ENCODE measurements at places on chromosomes 16 and 17.

GRCh38 chr17:50044483-50044882 is 11.4 kb upstream of the ITGA3 start:
- no peak for DNase-seq

DNA sequence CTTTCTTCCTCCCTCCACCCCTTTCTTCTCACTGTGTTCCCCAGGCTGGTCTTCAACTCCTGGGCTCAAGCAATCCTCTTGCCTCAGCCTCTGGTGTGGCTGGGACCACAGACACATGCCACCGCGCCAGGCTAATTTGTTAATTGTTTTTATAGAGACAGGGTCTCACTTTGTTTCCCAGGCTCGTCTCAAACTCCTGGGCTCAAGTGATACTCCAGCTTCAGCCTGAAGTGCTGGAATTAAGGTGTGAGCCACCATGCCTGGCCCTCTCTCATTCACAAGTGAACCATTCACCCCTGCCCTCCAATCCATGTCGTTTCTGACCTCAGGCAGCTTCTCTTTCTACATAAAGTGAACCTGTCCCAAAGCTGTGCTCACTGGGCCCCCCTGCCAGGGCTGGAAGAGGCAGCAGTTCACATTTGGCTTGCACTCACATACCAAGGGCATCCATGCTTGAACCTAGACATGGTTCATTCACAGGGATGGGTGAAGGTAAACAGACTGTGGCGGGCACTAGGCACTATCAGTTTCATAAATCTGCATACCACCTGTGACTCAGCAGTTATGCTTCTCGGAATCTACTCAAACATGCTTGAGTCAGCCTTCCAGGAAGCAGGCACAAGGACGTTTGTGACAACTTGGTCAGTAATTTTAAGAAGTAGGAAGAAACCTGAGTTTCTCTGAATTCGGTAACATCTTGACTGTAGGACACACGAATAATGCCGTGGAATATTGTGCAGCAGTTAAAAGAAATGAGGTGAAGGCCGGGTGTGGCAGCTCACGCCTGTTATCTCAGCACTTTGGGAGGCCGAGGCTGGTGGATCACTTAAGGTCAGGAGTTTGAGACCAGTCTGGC is 6.0 kb upstream of the RNF213 start:
- DNase-seq = no peak

DNA sequence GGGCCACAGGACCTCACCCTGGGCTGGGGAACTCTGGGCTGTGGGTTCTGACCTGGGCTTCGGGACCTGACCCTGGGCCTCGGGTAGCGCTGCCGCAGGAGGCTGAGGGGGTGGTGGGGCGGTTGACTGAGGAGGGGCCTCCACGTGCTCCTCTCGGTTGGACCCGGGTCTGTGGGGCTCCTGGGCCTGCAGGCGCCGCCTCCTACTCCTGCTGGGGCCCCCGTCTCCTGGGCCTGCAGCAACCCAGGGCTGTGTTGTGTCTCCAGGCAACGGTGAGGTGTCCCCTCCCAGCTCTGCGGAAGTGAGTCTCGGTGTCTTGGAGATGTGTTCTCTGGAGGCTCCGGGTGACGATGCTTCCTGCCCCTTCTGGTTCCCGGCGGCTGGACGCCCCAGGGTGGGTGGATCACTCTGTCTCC is 41.5 kb upstream of the GNG13 start:
- no peak for DNase-seq

DNA sequence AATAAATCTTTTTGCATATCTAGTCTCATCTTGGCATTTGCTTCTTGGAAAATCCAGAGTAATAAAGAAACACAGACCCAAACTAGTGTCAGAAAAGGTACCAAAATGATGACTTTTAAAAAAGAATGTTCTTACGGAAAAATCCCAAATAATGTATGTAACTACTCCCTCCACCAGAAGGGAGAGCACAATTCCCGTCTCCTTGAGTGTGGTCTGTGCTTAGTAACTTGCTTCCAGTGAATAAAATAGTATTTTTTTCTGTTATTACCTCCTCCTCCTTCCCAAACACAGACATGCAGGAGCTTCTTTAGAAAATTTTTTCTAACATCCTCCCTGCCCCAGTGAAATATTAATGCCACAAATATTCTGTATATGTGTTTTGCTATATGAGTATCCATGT is 358.1 kb downstream of the ZFHX3 start:
- DNase-seq = no peak

DNA sequence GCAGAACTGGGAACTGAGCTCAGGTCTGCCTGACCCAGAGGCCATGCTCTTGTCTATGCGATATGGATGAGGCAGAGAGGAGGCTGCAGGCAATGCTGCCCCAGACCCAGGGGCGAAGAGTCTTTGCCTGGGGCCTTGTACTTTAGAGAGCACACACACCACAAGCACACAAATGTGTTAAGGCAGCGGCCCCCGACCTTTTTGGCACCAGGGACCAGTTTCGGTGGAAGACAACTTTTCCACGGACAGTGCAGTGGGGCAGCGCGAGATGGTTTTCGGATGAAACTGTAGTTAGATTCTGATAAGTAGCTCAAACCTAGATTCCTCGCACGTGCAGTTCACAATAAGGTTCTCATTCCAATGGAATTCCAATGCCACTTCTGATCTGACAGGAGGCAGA is 6.7 kb downstream of the MT4 start:
- DNase-seq = no peak

DNA sequence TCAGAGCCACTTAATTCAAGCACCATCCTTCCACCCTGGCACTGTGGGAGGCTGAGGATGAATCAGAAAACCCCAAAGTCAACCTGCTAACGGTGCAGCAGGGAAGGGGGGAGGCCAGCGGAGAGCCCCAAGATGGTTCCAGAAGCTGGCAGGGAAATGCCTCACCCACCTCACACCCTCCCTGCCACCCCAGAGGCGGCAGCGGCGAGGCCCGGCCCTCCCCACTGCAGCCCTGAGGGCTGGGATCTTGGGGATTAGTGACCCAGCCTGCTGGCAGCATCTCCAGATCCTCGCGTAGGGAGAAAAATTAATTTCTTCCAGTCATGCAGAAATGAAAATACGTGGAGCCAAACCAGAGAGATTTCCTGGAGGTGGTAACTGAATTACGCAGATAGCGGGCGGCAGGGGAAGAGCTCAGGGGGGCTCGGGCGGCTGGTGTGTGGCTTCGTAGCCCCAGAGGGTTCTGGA is 38.2 kb downstream of the CBFA2T3 start:
- no peak for DNase-seq

DNA sequence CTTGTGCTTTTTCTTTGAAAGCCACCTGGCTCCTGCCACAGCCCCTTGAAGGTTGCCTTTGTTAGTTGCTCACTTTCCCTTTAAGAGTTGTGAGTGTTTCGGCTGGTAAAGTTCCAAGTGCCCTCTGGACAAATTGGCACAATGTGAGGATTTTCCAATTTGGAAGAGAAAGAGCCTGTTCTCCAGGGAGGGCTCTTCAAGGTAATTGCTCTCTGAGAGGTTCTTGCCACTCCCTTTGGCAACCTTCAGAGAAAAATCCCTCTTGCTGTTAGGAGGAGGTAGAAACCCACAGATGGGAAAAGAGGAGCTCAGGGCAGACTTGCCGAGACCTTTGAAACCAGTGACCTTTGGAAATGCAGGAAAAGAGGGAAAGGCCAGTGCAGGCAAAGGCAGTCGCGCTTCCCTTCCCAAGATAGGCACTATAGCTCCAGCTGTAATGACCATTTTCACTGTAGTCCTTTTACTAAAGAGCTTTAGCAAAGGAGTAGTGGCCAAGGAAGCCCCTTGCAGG is 49.0 kb upstream of the AKAP1 start:
- peak; percentile 10 for DNase-seq

GRCh38 chr17:72535779-72536178 is 415.0 kb downstream of the SOX9 start:
- no peak for DNase-seq

DNA sequence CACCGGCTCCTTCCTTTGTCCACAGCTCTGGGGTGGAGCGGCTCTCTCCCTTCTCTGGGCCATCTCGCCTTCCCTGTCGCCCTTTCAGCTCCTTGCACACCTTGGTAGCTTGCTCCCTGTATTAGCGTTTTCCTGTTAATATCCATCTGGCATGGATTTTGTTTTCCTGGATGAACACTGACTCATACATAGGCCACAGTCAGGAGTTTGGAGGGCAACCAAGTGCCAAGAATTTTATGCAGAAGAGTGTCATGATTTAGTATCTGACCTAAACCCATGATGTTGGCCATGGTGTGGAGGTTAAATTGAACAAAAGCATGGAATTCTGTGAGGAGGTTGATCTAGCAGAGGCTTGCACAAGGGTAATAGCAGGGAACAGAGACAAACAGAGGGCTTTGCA is 180.9 kb downstream of the AIPL1 start:
- no peak for DNase-seq

DNA sequence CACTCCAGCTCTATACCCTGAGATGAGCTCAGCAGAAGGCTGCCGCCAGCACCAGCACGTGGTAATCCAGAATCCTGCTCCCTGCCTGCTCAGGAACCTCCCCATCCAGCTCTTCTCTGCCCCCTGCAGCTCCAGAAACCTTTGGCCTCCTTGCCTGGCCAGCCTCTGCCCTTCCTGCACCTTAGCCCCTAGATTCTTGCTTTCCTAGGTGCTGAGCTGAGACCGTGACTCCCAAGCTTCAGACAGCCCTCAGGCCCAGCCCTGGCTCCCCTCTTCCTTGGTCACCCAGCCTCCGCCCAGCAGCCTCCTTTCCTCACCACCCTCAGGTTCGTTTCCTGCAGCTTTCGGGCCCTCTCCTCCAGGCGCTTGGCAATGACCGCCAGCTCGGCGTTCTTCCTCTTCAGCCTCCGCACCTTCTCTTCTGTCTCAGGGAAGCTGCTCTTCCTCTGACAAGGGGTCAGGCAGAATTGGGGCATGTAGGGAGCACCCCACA is 2.6 kb downstream of the TSPOAP1 start:
- no peak for DNase-seq

GRCh38 chr17:57739402-57740234 is 5.5 kb downstream of the CCDC182 start:
- DNase-seq = peak; percentile 19

- DNase-seq = no peak
These were observed 19.6 kb downstream of the ATF7IP2 start for GRCh38 chr16:10405386-10405939.

DNA sequence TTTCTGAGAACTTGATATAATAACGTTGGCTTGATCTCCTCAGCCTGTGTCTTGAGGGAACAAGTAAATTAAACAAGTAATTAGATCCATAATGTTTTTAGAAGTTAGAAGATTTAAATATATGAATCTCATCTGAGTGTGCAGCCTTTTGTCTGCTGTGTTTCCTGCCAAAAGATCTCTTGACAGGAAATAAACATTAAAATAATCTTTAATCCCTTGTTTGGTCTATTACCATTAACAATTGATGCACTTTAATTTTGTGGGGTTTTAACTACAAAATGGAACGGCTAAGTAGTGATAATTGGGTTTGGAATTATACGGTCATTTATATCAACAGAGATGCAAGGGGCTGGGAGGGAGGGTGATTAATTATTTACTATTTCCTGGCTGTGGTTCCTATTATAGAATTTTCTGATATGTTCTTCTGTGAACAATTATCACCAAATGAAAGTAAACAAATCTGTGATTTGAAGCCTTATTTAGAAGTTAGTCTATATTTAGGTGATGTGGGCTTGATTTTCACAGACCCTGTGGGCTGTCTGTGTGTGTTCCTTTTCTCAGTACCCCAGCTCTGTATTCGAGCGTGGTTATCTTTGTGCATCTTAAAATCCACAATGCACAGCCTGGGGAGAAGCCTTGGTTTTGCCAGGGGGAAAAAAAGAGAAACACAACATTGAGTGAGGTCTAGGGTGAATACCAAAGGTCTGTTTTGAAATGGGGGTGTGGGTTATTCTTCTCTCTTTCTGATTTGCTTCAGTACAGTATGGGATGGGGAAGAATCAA is 556.1 kb downstream of the WWOX start:
- no peak for DNase-seq

GRCh38 chr17:67779098-67779672 is 46.1 kb upstream of the BPTF start:
- DNase-seq = peak; percentile 46

DNA sequence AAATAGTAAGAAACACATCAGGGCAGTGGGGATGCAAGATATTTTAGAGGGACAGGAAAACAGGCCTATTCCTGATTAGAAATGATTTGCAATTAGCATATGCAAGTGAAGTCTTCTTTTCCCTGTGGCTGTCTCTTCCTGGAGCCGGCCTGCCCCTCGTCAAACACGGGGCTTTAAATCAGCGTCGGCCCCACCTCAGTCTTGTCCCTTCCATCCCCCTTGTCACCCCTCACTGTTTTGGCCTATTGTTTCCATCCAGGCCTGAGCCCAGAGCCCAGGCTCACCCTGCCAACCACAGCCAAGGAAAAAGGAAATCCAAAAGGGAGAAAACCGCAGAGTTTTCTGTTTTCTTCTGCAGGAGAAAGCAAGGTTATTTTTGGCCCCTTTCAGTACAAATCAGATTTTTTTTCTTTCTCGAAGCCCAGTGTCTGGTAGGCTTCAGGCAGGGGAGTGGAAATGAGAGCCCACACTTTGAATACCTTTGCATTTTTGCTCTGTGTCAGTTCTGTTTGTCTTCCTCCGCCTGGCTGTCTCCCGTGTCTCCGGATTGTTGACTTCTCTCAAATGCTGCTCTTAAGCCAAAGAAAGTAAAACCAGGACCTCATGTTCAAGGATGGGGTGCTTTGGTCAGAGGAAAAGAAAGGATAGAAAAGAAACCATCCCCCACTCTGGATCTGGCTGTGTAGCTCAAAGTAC is 399.9 kb upstream of the CDH11 start:
- no peak for DNase-seq

DNA sequence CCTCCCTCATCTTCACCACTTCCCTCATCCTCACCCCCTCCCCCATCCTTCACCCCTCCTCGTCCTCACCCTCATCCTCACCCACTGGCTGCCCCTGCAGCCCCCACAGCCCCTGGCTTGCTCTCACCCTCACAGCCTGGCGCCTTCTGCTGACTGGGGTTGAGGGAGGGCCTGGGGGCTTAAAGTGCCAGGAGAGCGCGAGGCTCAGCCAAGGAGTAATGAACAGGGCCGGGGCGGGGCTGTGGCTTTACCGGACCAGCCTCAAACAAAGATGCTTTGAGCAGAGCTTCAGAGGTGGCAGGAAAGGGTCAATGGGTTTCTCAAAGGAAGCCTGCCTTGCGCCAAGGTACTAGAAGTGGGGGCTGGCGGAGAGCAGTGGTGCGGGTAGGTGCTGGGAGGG is at the start of gene PRSS33:
Gene PRSS33 (minus strand): TSS at position 155 of the 400 bp plus-strand sequence. CDS start 1,013 bp downstream, outside the sequence.
- no peak for DNase-seq

- DNase-seq = no peak
These were observed 32.5 kb downstream of the PPM1E start for GRCh38 chr17:58788199-58788598.

DNA sequence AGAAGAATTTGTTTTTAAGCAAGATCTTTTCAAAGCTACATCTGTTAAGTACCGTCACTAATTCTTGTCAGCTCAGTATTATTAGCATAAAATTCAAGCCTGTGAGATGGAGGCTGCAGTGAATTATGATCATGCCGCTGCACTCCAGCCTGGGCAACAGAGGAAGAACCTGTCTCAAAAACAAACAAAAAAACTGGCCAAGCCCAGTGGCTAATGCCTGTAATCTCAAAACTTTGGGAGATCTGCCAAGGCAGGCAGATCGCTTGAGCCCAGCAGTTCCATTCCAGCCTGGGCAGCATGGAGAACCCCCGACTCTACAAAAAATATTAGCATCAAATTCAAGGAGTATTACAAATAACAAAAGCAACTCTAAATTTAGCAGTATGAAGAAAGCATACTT is 88.0 kb downstream of the STXBP4 start:
- no peak for DNase-seq

All from DMS 273 treated with DMSO at 0.1 percent for 48 hours (cell line).